Activated CD8-positive, alpha-beta memory T cell treated with anti-CD3 and anti-CD28 coated beads, Interleukin-2, amount 50 U/mL, for 48 hours (primary cell): ENCODE measurements at places on chromosomes 7 and 10.

DNA sequence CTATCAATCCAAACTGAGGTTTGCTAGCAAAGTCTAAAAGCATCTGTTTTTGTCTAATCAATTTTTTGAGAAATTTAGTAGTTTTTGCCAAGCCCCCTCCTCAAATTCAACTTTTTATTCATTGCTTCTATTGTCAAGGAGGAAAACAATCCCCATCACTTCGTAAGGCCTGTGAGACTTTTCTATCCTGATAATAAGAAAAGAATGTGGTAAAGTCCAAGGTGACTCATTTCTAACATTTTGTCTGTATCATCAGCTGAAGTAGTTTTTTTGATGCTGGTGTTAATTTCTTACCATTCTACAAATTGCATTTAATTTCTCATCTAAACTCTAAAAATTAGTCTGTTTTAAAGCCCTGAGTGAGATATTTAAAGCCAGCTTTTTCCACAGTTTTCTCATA, 11.7 kb downstream of the ANK3 start:
- no peak for DNase-seq

GRCh38 chr10:99435986-99436638, 5.7 kb upstream of the GOT1 start:
- DNase-seq: no peak

DNA sequence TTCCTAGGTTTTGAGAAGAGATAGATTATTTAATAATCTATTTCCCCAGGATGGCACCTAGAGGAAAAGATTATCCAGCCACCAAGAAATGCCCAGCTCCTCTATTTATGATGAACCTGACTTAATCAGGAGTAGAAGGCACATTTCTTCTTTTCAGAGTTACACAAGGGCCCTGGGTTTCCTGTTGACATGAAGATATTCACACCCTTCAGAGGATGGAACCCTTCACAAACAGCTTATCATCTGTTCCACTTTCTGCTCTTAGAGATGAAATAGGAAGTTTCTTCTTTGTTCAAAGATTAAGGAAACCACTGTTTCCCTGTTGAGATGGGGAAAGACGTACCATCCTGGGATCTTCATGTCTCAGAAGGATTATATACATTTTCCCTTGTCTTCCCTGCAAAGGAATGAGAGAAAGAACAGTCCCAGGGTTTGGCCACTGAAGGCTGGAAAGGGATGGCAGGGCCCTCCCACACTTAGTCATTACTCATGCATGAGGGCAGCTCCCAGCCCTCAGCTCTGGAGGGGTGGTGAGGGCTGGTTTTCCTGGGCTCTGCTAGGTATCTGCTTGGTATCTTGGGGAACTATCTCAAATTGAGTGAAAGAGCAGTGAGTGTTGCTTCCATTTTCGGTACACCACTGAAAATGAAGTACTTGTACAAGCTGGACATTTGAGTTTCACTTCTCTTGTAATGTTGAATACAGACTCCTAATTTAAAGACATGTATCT, 64.0 kb downstream of the MTPAP start:
- DNase-seq: no peak

GRCh38 chr7:81655271-81655670, 114.6 kb downstream of the HGF start:
- DNase-seq: no peak

GRCh38 chr7:114084472-114085312, 165.9 kb upstream of the PPP1R3A start:
- DNase-seq: peak; percentile 57

DNA sequence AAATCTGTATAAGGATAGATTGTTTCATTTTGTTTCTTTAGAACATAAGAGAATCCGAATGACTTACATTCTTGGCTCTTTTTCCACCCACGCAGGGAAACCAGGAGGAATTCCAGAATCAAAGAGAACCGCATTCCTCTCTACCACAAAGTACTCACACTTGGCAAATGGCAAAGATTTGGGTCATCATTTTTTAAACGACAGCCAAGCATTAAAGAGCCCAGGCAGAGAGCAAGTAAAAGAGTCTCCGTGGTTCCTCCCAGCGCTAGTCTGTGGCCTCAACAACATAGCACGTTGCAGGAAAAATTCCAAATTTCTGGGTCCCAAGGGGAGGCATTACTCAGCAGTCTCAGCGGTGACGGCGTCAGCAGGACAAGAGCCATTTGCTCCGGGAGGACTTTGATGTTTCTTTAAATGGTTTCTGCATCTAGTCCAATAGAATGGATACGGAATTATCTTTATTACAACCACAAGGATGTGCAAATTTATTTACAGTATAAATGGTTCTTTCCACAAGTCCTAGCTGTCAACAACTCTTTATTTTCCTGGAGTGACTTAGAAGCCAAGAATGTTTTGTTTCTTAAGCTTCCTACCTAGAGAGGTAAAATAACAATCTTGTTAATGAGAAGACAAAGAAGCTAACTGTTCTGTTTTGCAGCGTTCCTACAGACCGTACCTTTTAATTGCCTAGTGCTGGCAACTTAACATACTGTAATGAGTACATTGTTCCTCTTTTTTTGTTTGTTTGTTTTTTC, 232.5 kb downstream of the SKIDA1 start:
- DNase-seq: no peak

- peak; percentile 98 for DNase-seq
These were observed 43.2 kb upstream of the FAM20C start for GRCh38 chr7:148932-149790.

- DNase-seq: peak; percentile 57
These were observed 197.4 kb downstream of the RNLS start for GRCh38 chr10:88385601-88386203.

DNA sequence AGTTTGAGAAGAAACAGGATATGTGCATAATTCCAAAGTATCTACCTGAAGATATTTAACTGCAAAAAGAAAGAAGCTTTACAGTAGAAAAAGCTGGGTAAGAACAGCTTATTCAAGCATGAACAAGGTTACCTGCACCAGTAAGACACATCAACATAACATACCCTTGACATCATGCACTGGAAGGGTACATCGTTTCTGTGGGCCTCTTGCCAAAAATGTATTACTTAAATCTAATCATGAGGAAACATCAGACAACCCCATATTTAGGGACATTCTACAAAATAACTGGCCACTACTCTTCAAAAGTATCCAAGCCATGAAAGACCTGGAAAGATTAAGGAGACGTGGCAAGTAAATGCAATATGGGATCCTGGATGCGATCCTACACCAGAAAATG, 18.9 kb downstream of the TPK1 start:
- no peak for DNase-seq

GRCh38 chr7:53110425-53110824, 75.0 kb downstream of the POM121L12 start:
- no peak for DNase-seq

- no peak for DNase-seq
These were observed 1066.1 kb upstream of the SORCS1 start for GRCh38 chr10:108230478-108231170.

DNA sequence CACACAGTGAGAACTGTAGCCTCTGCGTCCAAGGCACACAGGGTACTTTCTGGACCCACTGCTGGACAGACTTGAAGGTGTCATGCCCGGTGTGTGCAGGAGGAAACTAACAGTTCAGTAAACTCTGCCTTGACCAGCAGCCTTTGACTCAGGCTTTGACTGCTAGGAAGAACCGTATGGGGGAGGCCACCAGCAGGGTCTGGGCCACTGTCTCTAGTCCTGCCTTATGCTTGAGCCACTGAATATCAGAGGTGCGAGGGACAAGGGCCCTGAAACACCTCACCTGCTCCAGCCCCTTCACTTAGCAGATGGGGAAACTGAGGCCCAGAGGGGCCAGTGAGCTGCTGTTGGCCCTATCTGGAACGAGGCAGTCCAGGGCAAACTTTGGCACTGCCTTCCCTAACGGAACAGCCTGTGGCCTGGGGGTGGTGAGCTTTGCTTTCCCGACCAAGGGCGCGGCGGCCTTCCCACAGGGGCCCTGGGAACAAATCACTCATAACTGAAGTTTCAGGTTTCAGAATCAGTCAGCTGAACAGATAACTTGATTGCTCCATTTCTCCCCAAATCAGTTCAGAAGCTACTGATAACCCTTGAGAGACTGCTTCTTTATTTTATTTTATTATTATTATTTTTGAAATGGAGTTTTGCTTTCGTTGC, 130.0 kb downstream of the FAM53B start:
- DNase-seq: peak; percentile 75

DNA sequence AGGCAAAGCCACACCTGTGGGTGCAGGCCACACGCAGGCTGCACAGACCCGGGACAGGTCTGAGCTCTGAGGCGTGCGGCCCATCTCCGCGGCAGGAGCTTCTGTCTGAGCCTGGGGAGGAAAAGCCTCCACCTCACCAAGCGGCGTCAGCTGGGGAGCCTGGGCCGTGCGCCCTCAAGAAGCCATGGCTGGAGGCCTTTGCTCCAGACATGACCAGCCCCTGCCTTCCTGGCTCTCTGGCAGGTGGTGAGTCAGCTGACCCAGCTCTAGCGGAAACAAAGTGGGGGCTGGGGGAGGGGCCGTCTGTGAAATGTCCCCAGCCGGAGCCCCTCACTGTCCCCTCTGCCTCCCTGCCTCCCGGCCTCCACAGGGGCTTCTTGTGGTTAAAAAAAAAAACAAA, 12.5 kb downstream of the GPER1 start:
- DNase-seq: no peak

DNA sequence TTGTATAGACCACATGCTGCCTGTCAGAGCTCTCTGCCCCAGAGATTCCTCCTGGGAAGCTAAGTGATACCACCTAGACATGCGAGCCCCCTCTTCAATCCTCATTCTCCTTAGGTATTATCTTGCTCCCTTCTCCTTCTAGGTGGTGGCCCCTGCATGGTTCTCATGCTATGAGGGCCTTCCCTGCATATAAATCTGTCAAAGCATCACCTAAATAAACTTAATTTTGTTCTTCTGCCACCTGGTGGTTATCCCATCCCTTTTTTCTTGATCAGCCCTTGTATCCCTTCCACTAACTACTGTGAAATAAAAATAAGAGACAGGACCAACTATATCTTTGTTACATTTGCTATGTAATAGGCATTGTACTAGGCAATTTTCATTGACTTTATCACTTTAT, 242.1 kb downstream of the CDC14C start:
- DNase-seq: no peak

- no peak for DNase-seq
These were observed 194.9 kb downstream of the SUGCT start for GRCh38 chr7:40329601-40330153.

DNA sequence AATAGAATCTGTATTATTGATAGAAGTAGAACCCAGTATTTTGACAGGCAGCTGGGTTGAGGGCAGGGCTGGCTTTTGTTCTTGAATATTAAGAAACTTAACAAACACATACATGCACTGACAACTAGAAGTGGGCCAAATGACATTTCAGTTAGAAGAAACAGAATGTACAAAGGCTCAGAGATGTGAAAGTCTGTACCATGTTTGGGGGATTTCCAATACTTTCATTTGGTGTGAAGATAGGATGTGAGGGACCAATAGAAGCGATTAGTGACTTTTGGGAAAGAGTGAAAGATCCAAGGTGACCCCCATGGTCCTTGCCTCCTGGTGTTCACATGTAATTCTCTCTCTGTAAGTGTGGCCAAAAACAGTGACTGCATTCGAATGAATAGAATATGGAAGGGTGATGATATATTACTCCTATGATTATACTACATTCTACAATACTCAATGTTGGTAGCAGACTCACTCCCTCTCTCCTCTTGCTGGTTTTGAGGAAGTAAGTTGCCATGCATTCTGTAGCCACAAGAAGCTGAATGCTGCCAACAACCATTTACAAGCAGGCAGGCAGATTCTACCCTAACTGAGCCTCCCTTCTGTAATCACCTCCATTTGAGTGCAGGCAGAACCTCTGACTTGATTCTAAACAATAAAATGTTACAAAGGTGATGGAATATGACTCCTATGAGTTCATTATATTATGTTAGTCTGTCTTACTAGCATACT, 151.4 kb downstream of the TMEM168 start:
- DNase-seq: no peak

DNA sequence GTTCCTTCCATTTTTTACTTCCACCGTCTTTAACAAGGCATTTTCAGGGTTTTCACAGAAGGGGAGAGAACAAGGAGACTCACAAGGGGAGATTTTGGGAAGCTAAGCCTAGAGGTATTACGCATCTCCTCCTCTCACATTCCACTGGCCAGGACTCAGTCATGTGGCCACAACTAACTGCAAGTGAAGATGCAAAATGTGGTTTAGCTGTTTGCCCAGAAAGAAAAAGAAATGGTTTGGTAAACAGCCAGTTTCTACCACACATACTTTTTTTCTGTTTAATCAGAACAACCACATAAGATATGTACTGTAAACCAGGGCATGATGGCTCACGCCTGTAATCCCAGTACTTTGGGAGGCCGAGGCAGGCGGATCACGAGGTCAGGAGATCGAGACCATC, 21.4 kb upstream of the HELLS start:
- no peak for DNase-seq

GRCh38 chr10:124722798-124723783, 21.1 kb downstream of the FAM53B start:
- DNase-seq: no peak

DNA sequence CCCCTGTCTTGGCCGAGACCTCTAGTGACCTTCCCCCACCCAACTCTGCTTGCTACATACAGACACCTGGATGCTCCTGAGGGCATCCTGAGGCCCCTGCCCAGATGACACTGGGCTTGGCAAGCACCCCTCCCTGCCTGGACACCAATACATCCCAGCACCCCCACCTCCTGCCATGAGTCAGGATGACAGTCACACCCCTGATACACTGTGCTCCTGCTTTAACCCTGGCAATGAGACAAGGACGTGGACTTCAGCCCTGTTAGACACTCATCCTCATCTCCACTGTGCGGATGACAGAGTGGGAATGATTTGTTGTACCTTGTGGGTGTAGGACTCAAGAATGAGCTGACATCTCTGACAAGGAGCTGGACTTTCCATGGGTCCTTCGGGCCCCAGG, 186.3 kb upstream of the ADCY1 start:
- no peak for DNase-seq

DNA sequence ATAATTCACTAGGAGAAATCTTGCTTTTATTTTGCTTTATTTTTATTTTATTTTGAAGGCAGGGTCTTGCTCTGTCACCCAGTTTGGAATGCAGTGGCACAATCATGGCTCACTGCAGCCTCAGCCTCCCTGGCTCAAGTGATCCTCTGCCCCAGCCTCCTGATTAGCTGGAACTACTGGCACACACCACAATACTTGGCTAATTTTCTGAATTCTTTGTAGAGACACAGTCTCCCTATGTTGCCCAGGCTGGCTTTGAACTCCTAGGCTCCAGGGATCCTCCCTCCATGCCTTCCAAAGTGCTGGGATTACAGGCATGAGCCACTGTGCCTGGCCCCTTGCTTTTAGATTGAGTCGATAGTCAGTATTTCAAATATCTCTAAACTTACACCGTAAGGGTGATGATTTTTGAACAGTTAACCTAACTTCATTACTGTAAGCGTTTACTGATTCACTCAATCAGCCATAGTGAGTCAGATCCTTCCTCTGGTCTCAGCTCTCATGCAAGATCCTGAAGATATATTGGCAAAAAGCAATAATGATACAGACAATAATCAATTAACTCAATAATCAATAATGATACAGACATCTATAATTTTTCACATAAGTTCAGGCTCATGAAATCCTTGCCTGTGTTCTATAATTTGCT, 239.5 kb downstream of the KIAA1217 start:
- no peak for DNase-seq

GRCh38 chr10:17585016-17585415, 32.2 kb downstream of the HACD1 start:
- DNase-seq: no peak

- DNase-seq: no peak
These were observed 3.4 kb downstream of the INHBA start for GRCh38 chr7:41699516-41699915.
